ENCODE measurements at places on chromosomes 16 and 17.

GRCh38 chr17:80260791-80261158 is at the start of gene RNF213:
Gene RNF213, plus strand, starts transcription at chr17:80260852. Its CDS starts 2,830 bp downstream, at chr17:80263682.
- DNase-seq: peak; percentile 89

- DNase-seq: no peak
These were observed 17.2 kb downstream of the SPAG9 start for GRCh38 chr17:51103451-51103850.

- peak; percentile 90 for DNase-seq
These were observed at the start of gene APOBR for GRCh38 chr16:28494121-28494851. Gene APOBR, plus strand, starts transcription at chr16:28494643. Its CDS starts 39 bp downstream, at chr16:28494682.

DNA sequence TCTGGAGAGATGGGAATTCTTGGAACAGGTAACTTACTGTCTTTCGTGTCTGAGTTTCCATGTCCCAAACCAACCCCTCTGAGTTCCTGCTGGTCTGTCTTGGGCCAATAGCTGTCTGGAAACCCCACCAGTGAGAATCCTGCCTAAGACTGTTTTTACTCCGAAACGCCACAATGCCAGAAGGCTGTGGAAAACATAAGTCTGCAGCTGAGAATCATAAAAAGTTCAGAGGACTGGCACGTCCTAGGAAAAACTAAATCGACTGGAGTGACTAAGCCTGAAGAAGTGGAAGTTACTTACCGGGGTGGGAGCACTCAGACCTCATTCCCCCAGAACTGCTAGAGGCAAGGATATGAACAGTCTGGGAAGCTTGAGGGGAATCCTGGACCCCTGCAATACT is 13.3 kb downstream of the LRRC75A start:
- no peak for DNase-seq

GRCh38 chr17:81807839-81808238 is 3.9 kb downstream of the GCGR start:
- no peak for DNase-seq

DNA sequence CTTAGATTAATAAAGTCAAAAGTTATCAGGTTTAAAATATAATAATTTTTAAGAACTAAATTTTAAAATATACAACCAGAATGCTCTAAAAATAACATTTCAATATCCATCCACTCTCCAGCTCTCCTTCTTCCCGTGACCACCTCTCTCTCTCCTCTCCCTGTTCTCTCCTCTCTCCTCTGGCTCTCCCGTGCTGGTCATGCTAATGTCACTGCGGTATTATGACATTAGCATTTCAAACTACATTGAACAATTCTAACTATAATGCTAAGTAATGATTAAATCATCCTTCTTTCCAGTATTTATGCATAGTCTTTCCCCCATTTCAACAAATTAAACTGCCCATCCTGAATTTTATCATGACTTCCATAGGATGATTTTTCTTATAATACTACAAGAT is 154.7 kb downstream of the CEP112 start:
- DNase-seq: no peak

- no peak for DNase-seq
These were observed 1.4 kb downstream of the DNASE1L2 start for GRCh38 chr16:2237493-2238149.

DNA sequence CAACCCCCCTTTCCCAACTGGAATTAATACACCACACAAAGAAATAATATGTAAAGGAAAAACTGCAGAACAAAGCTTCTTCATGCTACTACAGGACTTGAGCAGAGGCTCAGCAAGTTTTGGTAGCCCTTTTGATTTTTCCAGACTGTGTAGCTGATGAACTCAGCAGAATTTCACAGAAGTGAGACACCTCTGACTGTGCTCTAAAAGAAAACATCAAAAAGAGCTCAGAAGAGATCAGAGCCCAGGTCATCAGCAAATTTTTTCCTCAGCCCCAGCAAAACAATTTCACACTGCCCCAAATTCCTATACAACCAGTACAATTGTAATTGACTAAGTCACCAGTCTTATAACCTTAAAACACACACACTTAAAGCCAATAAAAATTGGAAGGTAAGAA is 38.0 kb downstream of the TTC19 start:
- DNase-seq: no peak

DNA sequence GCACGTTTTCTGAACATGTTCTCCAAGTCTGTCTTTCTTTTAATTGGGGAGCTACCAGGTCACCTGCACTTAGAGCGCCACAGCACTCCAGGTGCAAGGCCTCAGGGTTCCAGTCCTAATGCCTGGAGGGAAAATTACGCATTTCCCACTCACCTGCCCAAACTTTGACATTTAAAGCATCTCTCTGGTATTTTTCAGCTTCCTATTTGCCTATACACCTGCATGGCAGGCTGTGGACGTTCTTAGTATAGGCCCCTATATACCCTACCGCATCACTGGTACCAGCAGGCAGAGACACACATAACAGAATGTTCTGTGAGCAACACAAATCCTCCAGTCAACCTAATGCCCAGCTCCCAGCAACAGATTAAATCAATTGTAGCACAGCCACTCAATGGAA is 213.3 kb downstream of the MRTFB start:
- DNase-seq: no peak

- DNase-seq: no peak
These were observed at the start of gene KRT15 for GRCh38 chr17:41518789-41519449. Gene KRT15, minus strand, starts transcription at chr17:41518890. Its CDS starts 63 bp downstream, at chr17:41518827.

GRCh38 chr17:70869402-70870085 is 700.2 kb downstream of the KCNJ2 start:
- DNase-seq: no peak

GRCh38 chr17:73156887-73157520 is 7.8 kb upstream of the SSTR2 start:
- no peak for DNase-seq

GRCh38 chr16:58127634-58128033 is 1.5 kb downstream of the CFAP20 start:
- no peak for DNase-seq

DNA sequence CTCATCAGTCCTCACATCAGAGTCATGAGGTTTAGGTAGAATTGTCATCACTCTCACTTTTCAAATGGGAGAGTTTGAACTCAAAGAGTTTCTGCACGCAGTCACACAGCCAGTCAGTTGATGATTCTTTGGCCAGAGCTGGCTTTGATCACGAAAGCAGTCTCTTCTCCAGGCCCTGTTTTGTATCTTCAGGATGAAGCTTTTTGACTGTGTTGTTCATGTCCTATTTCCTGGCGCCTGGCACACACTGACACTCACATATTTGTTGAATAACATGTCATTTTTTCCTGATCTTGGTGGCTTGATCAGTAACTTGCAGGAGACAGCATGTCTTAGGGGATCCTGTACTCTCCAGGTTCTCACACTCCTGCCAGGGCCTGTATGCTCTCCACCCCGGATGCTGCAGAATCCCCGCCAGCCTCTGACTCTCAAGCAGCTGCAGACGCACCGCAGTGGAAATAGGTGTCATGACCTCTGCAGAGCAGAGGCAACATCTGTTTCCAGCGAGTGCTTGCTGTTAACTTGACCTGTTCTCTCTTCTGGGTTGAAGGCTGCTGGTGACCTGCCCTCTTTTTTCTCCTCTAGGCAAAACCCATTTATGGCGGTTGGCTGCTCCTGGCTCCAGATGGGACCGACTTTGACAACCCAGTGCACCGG is 33.0 kb downstream of the MPRIP start:
- DNase-seq: no peak

- no peak for DNase-seq
These were observed 46.8 kb downstream of the PLXDC1 start for GRCh38 chr17:39104657-39105056.

GRCh38 chr17:49130891-49131290 is 1.7 kb upstream of the B4GALNT2 start:
- DNase-seq: no peak

DNA sequence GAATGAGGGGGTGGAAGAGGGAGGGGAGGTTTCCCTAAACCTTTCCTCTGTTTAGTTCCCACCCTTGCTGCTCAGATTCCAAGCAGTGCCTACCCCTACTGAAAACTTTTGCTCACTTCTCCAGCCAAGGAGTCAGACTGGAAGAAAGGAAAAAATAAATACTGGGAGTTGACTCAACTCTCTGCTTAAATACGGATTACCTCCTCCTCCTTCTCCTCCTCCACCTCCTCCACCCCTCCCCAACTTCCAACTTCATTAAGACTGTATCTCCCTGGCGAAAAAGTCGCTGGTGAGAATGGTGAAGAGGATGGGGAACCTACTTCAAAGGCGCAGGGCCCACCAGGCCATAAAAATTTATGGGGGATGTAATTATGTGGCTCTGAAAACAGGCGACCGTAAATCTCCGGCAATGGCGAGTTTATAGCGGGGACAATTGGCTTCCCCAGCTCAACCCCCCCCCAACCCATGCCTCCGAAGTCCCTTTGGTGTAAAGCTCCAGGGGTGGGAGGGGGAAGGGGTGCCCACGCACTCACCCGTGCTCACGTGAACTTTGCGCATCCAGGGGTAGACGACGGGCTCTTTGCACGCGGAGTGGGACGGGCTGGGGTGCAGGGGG is 712 bp downstream of the HOXB4 start:
- DNase-seq: peak; percentile 54

DNA sequence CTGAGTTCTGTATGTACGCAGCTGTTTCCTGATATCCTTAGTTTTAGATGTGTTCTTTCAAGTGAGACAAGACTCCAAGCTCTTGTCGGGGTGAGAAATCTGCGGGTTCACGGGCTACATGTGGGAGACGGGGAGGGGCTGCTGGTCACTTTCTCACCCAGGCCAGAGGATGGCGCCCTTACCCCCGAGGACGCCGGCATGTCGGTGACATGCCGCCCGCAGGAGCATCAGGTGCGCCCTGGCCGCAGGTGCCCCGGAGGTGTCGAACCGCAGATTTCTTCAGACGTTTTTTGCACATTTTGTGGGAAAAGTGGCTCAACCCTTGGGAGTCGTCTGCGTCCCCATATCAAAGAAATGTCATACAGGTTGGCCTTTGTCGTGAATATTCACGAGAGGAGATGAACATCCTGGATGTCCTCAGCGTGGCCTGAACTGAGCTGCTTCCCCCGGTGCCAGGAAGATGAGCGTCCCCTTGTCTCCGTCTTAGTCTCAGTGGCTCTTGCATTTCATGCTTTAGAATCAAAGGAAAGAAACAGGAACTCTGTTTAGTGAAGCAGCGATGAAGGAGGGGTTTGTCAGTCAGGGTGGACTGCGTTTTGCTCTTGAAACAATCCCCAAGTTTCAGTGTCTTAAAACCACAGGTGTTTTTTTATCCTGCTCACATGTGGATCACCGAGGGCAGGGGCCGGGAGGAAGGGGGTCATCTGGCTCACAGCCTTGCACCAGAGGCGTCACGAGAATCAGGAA is 75.4 kb upstream of the ZNF750 start:
- no peak for DNase-seq

DNA sequence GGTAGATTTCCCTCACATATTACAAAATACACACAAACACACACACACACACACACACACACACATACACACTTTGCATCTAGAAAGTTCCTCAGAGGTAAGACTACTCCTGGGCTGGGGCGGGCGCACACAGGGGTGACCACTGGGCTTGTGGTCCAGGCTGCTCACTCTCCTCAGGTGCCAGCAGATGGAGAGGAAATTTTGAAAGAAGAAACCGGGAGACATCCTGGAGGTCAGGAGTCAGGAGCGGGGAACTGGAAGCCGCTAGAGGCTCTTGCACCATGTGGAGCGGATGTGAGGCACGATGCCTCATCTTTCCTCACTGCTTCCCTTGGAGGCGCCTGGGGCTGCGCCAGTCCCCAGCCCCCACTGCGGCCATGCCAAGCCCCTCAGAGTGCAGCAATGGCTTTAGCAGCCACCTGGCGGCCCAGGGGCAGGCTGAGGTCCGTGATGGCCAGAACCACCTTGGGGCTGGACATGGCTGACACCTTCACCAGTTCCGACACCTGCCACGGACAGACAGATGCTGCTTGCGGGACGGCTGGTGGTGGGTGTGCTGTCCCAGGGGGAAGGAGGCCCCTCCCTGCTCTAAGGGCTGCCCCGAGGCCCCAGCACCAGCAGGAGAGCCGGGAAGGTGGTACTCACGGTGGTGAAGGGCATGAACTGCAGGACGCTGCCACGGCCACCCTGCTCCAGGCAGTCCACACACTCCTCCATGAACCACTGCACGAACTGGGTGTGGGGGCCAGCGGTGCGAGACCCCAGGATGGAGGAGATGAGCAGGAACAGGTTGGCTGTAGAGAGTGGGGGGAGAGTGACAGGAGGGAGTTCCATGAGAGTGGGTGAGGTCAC is 4.1 kb downstream of the CSF3 start:
- no peak for DNase-seq

- DNase-seq: no peak
These were observed 61.7 kb downstream of the C17orf67 start for GRCh38 chr17:56771975-56772374.

- peak; percentile 72 for DNase-seq
These were observed 1.1 kb downstream of the FLII start for GRCh38 chr17:18257268-18257981.

GRCh38 chr17:41733348-41734138 is 900 bp downstream of the HAP1 start:
- DNase-seq: no peak

GRCh38 chr17:78412403-78412802 is 34.0 kb downstream of the PGS1 start:
- DNase-seq: peak; percentile 56

DNA sequence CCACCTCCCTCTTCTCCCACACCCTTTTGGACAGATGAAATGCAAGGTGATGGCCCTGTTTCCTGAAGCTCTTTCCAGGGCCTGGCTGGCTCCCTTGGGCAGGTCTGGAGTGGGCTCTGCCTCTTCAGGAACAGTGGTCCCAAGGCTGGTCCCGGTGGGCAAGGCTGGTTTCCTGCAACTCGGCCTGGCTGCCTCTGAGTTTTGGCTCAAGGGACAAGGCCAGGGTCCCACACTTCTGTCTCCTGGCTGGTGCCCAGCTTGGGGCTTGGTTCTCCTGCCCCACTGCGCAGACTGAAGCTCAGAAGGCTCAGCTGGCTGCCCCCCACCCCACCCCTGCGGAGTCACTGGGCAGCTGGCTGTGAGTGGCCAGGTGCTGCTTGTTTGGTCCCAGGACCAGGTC is 3.8 kb upstream of the ACTG1 start:
- DNase-seq: no peak

- no peak for DNase-seq
These were observed 11.8 kb downstream of the ADGRG3 start for GRCh38 chr16:57679767-57680482.

GRCh38 chr17:29918922-29919856 is 10.8 kb downstream of the SSH2 start:
- no peak for DNase-seq

- DNase-seq: no peak
These were observed 15.3 kb downstream of the MNT start for GRCh38 chr17:2385240-2386210.

DNA sequence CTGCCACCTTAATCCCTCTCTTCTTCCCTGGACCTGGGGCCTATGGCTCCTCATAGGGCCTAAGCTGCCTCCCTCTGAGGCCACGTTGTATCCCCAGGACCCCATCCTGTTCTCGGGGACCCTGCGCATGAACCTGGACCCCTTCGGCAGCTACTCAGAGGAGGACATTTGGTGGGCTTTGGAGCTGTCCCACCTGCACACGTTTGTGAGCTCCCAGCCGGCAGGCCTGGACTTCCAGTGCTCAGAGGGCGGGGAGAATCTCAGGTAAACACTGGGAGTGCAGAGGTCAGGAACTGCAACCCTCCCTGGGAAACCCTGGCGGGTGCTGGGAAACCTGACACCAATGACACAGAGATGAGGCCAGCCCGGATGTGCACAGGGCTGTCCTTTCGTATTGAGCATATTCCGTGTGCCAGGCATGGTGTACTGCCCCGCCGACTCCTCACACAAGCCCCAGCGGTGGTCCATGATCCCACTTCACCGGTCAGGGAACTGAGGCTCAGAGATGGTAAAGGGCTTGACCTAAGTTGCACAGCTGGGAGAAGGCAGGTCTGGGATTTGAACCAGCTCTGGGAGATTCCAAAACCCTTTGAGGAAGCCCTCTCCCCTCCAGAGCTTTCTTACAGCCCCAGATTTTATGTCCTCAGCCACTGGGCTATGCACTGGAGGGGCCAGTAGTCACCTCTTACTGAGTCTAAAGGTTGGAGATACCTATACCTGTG is 22.9 kb downstream of the ANKRD40 start:
- peak; percentile 18 for DNase-seq
